ENCODE measurements at places on chromosomes 5 and 9.

DNA sequence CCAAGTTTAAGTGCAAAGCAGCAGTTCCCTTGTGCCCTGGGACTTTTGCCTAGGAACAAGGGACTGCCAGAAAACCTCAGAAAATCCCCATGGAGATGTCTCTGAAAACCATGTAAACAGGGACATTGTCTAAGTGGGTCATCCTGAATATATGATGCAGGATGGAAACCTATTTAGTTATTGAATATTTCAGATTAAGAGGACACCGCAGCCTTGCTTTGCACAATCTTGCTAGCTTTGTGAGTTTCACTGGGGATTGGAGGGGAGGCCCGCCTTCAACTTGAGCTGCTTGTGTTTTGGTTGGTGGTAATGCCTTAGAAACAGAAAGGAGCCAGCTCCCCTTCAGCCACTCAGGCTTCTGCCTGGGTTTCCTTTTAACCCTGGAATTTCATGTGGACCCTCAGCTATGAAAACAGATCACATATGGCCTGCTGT lies 112.8 kb downstream of the C9orf152 start:
- no peak for DNase-seq

GRCh38 chr5:42600441-42600840 lies 156.2 kb upstream of the CCDC152 start:
- no peak for DNase-seq

- DNase-seq, result no peak
Observed at GRCh38 chr9:136838314-136839228, 3.7 kb upstream of the AJM1 start.

GRCh38 chr5:176441921-176442323 lies 6.3 kb upstream of the FAF2 start:
- no peak for DNase-seq

DNA sequence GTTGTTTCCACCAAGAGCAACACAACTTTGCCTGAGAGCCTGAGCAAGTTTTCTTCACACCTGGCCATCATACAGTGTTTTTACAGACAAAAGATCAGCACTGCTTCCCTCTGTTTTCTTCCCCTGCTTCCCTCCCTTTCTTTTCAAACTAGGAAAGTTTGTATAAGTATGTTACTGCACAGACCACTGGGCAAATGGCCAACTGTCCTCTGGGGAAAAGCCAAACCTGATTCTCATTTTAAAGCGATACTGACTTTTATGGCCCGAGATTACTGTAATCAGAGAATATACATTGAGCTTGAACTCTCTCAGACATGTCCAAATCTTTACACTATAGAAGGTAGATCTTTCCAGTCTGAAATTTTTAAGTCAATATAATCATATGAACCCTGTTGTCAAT lies 415.0 kb downstream of the NFIB start:
- no peak for DNase-seq

GRCh38 chr9:27369591-27369990 lies 72.6 kb upstream of the EQTN start:
- DNase-seq, result peak; percentile 12

DNA sequence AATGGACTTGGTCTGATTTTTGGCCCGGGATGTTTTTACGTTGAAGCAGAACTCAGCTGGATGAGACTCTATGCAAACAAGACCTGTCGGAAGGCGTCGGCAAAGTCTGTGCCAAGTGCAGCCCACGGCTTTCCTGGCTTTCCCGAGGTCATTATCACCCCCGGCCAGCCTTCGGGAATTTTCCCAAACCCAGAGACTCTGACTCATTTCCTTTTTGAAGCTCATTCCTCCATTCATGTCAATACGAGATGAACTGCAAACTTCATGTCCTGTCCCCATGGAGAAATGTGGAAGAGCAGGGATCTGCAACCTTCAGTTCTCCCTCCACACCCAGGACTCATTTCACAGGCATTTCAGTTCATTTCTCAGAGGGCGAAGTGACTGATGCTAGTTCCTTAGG lies 95.3 kb downstream of the IRX2 start:
- DNase-seq, result no peak

DNA sequence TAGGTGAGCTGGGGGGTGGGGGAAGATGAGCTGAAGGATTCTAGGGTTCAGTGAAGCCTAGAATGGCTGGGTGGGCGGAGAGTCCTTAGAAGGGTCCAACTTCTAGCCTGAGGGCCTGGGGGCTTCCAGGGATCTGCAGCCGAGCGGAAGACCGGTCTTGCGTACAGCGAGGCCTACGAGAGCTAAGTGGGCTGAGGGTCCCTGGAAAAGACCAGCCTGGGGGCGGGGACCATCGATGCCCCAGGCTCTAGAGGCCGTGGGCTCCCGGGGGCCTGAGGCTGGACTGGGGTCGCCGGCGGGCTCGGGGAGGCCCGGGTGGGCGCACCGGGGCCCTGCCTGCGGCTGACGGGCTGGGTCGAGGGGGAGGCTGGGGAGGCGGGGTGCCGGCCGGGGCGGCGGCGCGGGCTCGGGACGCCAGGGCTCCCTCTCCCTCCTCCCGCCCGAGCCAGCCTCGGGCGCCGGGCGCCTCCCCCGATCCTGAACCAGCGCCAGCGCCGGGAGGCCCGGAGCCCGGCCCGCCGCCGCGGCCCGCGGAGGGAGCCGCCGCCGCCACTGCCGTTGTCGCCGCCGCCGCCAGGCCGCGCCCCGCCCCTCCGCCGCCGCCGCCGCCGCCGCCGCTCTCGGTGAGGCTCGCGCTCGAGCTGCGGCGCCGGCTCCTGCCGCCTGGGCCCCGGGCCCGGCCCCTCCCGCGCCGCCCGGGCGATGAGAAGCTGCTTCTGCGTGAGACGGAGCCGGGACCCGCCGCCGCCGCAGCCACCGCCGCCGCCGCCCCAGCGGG lies at the start of gene MVB12B:
Gene MVB12B, plus strand, starts transcription at position 602 of the 778 bp plus-strand sequence. Its CDS starts 101 bp downstream, at position 703.
- DNase-seq, result peak; percentile 50

GRCh38 chr5:179889885-179890284 lies 17.8 kb downstream of the TBC1D9B start:
- no peak for DNase-seq

GRCh38 chr5:115064380-115064779 lies 105.3 kb downstream of the TRIM36 start:
- no peak for DNase-seq

DNA sequence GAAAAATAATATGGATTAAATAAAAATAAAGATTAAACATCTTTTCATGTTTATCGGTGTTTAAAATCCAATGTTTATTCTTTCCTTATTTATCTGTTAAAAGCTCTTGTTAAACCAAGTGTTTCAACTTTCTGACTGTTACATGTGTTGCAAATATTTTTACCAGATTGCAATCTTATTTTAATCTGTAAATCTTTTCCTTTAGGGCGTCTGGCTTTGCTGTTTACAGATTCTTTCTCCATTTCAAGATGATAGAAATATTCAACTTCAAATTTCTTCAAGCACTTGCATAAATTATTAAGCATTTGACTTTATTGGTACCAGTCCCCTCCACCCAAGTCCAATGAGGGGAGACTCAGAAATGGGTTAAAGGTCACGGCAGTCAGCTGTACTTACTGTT lies 16.9 kb upstream of the ABCA1 start:
- DNase-seq, result no peak

- DNase-seq, result no peak
Observed at GRCh38 chr9:121599872-121600585, 51.4 kb upstream of the DAB2IP start.

DNA sequence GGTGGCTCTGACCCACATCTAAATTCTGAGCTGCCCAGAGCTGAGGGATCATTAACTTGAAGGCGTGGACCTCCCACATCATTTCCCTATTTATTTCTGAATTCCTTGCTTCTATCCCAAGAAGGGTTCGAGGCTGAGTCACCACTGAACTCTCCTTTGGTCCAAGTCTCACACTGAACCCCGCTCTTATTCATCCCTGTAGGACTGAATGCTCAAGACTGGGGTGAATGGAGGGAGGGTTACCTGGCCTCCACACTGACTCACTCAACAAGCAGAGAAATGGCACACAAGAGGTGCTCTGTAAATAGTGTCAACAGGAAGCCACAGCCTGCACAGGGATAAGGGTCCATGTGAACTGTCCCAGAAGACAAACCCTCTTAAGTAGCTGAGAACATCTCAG lies 79.1 kb upstream of the FSTL4 start:
- no peak for DNase-seq

GRCh38 chr9:19102181-19102630 lies 498 bp downstream of the HAUS6 start:
- DNase-seq, result peak; percentile 24

DNA sequence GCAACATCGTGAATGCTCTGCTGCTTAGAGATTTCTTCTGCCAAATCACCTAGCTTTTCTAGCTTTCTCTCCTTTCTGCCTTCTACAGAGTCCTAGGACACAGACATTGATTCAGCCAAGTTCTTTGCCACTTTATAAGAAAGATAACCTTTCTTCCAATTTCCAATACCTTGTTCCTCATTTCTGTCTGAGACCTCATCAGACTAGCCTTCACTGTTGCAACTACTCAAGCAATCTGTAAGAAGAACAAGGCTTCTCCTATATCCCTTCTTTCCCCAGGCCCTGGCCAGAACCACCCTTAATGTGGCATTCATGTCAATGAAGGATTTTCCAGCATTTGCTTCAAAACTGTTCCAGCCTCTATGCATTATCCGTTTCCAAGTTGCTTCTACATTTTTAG lies 24.3 kb downstream of the FBXO10 start:
- DNase-seq, result no peak

DNA sequence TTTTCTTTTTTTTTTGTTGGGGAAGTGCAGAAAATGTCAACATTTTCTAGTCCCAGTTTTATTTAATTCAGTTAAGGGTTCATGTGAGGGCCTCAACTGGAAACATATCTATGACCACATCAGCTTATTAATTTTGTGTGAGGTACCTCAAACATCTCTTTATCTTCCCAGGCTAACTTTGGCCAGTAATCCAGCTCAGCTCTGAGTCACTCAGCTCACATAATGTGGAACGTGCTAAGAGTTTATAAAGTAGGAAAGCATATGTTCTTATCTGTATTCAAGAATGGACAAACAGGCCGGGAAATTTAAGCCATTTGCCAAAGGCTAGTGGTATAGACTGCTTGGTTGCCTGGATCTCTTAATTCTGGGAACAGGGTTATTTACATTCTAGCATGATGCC lies 118.4 kb downstream of the INSYN2B start:
- no peak for DNase-seq

DNA sequence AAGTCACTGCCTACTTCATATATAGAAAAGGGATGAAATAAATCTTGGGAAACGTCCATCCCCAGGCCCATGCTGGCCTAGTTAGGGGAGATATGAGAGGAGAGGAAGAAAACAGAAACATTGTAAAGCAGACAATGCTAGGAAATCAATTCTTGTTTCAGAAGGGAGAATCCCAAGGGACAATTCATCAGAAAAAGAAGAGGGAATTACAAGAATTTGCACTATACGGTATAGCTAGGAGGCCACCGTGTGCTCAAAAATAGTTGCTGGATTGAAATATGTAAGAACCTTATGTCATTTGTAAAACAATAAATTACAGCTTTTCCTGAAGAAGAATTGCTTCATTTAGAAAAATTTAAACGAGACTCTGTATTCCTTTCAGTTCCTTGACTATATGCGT lies 8.3 kb upstream of the SHC3 start:
- no peak for DNase-seq

Data from activated CD4-positive, alpha-beta T cell treated with anti-CD3 and anti-CD28 coated beads for 48 hours (primary cell).